ENCODE measurements at places on chromosomes 1 and 21. TPM values are rescaled to one million over a fixed set of nuclear protein-coding genes. Genes with fewer than 3 reads are reported as not detected.

The OR2T4 gene
- total RNA-seq, result not detected

The C8B gene
- total RNA-seq, result not detected

The CRYAA gene
- total RNA-seq, result not detected

The KRTAP19-1 gene
- not detected for total RNA-seq

The PGLYRP4 gene
- total RNA-seq, result not detected

The ADGRB2 gene
- total RNA-seq, result 1.2 TPM

The SERINC2 gene
- not detected for total RNA-seq

The OR2T27 gene
- not detected for total RNA-seq

The TRIM62 gene
- 3.6 TPM for total RNA-seq

The CFHR5 gene
- not detected for total RNA-seq

Measured in activated CD4-positive, alpha-beta T cell treated with anti-CD3 and anti-CD28 coated beads for 36 hours (primary cell).